Right atrium auricular region (tissue), 2 donors: ENCODE measurements at places on chromosomes 7 and 10. TPM values are rescaled to one million over a fixed set of nuclear protein-coding genes. Genes with fewer than 3 reads are reported as not detected.
A peak's percentile ranks its signal among the peaks of the same experiment; 100 is the strongest.

GRCh38 chr7:116113310-116113709 is 82.7 kb upstream of the TFEC start:
- no peak for DNase-seq

DRGX gene
- not detected for total RNA-seq

SSC4D gene
- 0.35 TPM for total RNA-seq

DNA sequence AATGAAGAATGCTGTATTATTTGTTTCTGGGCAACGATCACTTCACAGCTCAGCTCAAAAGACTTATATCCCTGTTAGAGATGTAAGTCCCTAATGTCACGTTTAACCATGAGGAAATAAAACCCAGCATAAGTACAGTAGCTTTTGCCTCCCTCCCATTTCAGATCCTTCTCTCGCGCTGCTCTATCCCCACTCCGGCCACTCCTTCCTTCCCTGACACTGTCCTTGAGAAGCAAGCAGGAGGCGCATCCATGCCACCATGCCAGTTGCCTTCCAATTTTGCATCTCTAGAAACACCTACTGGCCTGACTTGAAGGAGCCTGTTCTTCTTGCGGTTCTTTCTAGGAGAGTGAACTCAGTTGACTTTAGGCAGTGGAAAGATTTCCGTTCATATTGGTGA is 1.2 kb downstream of the FAM180A start:
- DNase-seq: no peak

DNA sequence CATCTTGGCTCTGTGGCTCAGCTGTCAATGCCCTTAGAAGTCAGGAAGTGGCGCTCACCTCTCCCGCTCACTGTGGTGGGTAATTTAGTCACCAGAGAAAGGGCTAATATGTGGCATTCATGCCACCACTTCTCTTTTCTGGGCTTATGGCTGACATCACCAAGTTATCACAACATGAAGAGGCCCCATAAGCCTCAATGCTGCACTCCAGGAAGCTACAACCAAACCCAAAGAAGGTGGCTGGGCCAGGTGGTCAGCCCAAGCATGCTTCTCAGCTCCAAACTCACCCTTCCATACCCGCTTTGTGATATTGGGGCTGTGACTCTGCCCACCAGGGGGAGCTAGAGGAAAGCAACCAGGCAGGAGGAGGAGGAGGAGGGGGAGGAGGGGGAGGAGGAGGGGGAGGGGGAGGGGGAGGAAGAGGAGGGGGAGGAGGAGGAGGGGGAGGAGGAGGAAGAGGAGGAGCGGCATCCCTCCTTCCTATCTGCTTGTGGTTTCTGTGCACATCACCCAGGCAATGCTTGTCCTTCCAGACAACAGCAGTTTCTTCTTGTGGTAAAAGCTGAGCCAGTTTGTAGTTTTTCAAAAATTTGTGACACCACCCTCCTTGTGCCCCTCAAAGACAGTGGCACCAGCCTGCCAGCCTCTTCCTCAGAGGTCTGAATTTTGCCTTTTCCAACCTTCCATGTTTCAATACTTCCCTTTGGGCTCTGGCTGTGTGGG is 42.1 kb downstream of the CYP26A1 start:
- peak; percentile 68 for DNase-seq

GRCh38 chr7:108308903-108309302 is 147.3 kb downstream of the NRCAM start:
- DNase-seq: no peak

DNA sequence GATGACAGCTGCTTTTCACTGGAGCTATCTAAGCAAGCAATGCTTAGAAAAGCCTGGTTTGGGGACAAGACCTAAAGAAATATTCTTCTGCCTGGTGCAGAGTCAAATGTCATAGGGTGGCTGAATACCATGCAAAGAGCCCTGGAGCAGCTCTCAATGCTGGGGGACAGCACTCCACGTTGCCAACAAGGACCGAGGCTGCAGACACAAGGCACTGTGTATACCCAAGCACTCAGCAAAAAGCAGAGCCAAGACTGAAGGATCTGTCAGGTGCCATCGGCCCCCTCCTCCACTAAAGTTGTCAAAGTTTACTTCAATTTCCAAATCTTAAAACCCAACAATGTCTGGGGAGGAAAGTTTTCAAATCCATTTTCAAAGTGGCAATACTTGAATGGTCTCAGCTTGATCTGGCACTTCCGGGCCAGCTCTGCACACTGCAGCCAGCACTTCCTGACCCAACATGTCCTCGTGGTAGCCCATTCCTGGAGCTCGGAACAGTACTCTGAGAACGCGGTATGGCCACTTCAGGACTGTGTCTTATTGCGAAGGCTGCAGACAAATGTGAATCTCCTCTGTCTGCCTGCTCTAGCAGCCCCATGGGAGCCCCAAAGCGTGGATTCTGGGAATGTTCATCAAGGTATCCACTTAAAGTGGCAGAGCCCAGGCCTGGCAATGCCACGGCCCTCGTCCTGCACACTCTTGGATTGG is 191.8 kb downstream of the TNS3 start:
- DNase-seq: no peak

DEPP1 gene
- 68.8 TPM for total RNA-seq

INTS15 gene
- 19.5 TPM for total RNA-seq

- no peak for DNase-seq
Observed at GRCh38 chr10:29932991-29933390, 126.4 kb downstream of the JCAD start.

MMRN2 gene
- 81.3 TPM for total RNA-seq

DNA sequence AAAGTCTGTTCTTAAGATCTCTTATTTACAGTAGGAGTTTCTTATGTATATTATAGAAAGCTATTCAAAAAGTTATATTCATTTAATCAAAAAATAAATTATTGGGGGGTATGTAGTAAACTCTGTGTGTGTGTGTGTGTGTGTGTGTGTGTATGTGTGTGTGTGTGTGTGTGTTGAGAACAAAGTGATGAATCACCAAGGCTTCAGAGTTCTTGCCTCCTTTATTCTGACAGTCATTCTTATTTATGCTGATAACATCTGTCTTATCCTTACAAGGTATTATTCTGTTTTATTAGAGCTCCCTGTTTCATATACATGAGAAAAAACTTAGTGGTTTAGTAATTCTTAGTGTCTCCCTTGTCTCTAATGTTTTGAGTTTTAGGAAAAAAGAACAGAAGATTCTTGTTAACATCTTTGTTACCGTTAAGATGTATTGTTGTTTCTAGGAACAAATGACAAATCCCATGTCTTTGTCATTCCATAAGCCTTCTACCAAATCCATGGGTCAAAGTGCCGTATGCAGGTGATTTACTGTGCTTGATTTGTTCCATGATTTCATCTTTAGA is 424.0 kb downstream of the EXOC4 start:
- DNase-seq: no peak

DNA sequence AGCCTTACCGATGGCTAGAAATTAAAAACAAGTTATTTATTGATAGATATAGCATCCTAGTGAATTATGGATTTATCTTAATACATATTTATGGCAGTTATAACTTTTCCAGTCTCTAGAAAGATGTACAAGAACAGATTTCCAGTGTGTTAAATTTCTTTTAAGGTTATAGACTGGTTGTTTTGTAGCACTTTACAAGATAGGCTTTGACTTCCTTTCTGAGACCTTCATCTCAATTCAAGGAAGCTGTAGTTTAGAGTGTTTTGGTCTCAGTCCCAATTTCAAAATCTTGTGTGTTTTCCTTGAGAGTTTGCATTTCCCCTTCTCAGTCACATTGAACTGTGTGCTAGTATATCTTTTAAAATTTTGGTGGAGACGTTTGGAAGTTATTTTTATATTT is 30.1 kb downstream of the PLEKHA1 start:
- DNase-seq: no peak

- DNase-seq: no peak
Observed at GRCh38 chr10:8327140-8327423, 272.6 kb downstream of the GATA3 start.

GRCh38 chr10:116538456-116538855 is 7.3 kb upstream of the PNLIP start:
- DNase-seq: no peak

DNA sequence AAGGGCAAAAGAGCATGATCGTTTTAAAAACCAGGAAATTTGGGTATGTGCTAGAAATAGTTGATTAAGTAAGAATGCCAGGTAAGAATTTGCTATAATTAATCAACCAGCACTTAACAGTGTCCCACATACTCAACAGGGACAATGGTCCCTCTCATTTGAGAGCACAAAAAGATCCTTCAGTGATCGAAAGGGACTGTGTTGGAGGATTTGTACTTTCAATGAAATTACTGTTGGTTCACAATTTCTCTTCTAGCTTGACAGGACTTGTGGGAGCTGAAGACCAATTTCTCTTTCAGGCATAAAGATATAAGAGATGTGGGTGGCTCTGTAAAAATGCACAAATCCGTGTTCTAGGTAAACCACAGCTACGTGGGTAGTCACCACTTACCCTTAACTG is 12.5 kb upstream of the PLEKHS1 start:
- DNase-seq: no peak

GRCh38 chr10:129968853-129969183 is 4.7 kb upstream of the EBF3 start:
- DNase-seq: no peak

- no peak for DNase-seq
Observed at GRCh38 chr7:80039251-80039884, 95.3 kb upstream of the GNAI1 start.

DNA sequence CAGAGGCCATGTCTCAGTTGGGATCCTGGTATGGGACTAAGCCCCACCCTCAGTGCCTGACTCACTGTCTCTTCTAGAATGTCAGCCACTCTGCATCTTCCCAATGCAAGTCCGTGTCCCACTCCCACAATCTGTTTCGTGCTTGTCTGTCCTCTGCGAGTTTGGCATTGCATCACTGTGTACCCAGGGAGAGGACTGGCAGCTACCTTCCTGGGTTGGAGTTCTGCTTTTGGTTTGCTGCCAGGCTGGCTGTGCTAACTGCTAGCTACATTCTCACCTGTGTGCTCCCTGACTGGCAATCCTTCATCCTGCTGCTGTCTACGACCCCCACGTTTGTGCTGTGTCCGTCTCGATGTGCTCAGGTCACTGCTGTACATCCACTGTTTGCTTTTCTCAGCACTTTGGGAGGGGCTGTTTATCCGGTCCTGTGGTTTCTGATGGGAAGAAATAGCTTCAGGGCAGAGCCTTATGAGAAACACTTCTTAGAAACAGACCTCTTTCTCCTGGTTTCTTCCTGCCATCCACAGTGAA is 56.0 kb upstream of the GLI3 start:
- no peak for DNase-seq

FEZF1 gene
- total RNA-seq: not detected

PUS7 gene
- 4.3 TPM for total RNA-seq

DNA sequence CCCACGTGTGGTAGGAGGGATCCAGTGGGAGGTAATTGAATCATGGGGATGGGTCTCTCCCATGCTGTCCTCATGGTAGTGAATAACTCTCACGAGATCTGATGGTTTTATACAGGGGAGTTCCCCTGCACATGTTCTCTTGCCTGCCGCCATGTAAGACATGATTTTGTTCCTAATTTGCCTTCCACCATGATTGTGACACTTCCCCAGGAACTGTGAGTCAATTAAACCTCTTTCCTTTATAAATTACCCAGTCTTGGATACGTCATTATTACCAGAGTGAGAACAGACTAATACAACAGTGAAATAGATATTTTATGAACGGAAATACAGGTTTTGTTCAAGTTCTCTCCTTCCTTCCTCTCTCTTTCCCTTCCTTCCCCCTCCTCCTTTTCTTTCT is 15.8 kb downstream of the CALD1 start:
- no peak for DNase-seq

GRCh38 chr7:24229481-24230226 is 54.3 kb upstream of the NPY start:
- DNase-seq: no peak

DNA sequence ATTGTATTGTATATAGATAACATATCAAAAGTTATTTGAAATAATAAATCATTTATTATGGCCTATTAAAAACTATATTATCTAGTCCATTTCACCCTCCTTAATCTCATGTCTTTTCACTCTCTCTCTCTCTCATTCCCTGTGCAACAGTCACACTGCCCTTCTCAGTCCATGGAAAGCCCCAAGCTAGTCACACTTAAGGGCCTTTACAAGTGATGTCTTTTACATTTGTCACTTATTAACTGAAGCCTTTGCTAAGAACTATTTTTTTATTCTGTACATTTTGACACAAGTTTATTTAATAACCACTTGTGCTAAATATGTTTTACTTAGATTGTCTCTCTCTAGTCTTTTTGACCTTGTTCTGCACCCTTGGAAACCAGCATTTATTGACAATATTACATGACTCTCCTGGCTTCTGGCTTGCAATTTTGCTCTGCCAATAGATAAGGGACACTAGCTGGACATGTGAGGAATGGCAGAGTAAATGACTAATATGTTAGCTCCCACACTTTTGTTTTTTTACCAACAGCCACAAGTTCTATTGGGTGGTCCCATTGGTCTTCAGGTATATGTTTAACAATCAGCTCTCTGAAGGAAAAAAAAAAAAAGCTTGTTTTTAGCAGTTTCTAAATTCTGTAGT is 706.8 kb upstream of the POT1 start:
- DNase-seq: no peak

KCNMA1 gene
- total RNA-seq: 3.5 TPM

DNA sequence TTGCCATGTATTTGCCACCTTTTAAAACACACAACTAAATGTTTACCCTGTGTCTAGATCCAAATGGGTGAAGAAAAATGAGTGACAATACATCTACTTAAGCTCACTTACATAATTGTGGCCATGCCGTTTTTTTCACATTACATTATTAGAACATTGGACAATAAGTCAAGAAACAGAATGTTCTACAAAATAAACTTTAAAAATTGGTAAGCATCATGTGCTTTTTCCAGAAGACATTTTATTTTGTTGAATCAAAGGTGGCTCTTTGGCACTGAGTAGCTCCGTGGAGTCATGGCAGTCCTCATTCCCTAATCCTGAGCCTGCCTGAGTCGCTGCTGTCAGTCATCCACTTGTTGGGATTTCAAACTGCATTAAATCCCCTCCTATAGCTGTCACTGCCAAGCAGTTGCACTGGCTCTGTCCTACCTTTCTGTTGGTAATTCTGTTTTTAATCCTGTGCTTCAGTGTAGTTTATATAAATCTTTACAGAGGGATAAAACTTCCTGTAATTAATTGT is 32.3 kb downstream of the CAV1 start:
- no peak for DNase-seq

DNA sequence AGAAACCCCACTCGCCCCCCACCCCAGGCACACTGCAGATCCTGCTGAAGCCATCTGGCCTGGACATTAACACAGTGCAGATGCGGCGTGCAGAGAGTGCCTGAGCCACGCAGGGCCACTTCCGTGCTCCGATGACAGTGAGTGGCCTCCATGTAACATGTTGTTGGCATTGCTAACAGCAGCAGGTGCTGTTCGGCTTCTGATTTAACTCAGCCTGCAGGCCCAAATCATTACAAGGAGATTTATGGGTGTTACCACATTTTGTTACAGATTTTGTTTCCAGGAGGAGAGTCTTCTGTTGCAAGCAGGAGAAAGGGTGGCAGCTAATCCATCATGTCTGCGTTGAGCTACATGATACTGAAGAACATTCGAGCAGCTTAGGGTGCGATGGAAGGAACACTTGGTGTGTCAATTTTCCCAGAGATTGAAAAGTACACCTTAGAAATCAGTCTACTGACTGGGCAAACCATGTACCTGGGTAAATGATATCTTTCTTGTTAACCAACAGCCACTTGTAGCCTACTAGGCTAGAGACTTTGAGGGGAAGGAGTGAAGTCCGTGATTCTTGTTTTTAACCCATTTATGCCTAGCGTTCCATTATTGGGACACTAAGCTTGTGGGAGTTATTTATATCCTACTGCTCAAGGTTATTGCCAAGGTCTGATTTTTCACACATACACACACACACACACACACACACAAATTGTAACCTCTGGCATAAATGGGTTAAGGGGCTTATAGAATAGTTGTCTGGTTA is 90.0 kb downstream of the JCAD start:
- no peak for DNase-seq
